Ammon's horn (tissue), 1 donor: ENCODE measurements at places on chromosomes 3 and 15.

GRCh38 chr3:113898892-113899291, 48.9 kb upstream of the ZDHHC23 start:
- DNase-seq, result no peak

DNA sequence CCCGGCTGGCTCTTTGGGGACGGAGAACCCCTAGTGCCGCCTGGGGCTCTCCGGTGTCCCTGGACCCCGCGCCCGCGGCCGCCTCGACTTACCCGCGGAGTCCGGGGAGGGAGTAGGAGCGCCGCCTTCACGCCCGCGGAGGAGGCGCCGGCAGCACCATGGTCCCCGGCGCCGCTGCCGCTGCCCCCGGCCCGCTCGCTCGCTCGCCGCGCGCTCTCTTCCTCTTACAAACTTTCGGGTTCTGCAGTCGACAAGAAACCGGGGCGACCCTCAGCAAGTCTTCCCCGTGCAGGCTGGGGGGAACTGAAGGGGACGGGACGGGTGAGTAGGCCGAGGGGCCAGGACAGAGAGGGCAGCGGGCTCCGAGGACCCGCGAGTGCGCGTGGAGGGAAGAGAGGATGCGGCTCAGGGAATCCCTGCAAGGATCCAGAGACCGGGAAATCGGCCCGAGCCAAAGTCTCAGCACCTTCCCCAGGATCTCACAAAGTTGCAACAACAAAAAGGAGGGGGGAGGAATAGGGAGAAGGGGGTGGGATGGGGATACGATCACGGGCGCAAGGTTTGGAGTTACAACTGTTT, 2.0 kb downstream of the FOXP1 start:
- peak; percentile 46 for DNase-seq

DNA sequence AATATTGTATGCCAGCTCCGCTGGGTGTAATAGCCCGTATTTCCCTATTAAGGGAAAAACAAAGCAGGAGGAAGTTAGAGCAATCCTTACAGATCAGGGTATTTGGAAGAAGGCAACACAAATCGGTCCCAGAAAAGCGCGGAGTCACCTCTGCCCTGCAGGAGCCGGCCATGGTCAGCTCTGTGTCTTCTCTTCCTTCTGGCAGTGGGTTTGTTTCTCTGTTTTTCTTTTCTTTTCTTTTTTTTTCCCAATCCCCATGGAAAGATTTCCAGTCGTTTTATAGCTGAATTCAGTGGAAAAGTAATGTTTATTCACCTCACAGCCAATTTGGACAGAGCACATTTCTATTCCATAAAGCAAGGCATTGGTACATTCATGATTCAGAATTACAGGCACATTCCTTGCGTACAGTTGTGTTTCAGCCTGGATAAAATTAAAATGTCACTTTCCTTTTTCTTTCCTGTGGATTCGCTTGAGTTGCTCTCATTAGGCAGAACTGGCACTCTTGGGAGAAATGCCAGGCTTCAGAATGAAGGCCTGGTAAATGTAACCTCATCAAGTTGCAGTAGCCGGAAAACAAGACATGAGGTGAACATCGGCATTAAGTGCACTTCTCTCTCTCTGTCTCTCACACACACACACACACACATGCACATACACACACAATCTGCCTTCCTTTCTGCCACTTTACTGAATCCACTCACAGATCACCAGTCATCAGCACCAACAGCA, 204.5 kb upstream of the UBE2E1 start:
- DNase-seq, result no peak

DNA sequence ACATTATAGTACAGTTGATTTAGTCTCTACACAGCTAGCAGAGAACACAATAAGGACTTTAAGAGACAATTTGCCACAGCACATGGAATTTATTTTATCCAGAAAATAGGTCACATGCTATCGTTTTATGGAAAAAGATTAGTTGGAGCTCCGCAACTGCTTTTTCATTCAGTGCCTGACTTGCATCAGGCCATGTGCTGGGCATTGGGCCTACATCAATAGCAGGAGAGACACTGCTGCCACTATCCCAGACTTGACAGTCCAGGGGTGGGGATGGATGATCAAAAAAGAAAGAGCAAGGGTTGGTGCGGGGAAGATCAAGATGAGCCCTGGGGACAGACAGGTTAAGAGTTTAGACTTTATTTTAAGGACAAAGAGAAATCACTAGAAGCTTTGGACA, 75.2 kb upstream of the C3orf80 start:
- DNase-seq, result no peak

- no peak for DNase-seq
Measured at GRCh38 chr3:9688961-9689360, 14.7 kb upstream of the CPNE9 start.

DNA sequence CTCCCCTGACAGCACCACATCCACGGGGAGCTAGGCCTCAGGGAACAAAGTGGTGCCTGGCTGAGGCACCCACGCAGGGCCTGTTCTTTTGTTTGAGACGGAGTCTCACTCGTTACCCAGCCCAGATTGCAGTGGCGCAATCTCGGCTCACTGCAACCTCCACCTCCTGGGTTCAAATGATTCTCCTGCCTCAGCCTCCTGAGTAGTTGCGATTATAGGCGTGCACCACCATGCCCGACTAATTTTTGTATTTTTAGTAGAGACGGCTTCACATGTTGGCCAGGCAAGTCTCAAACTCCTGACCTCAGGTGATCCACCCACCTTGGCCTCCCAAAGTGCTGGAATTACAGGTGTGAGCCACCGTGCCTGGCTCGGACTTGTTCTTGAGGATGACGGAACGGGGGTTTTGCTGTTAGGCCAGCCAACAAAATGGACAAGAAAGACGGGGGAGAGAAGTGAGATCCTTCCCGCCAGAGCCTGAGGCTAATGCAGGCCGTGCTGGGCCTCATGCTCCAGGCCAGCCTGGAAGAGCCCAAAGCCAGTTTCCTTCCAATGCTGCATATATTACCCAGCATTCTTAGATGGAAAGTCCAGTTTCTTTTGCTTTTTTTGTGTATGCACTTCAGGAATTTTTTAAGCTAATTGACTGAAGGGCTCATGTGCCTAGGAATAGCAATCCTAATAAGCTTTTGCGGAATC, 28.1 kb upstream of the FURIN start:
- no peak for DNase-seq

DNA sequence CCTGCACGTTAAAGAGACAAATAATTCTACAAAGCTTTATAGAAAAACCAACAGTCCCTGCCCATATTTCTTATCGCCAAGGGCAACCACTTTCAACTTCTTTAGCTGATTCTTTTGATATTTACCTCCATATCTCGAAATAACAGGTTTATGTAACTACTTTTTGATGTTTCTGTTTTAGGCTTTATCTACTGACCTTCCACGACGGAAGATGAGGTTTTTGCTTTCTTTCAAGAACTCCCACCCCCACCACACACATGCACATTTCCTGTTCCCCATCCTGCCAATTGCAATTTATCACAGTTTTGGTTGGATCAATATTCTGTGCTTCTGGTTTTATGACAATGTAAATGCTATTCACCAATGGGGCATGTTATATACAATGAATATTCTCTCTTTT, 330.4 kb upstream of the ICE2 start:
- no peak for DNase-seq

DNA sequence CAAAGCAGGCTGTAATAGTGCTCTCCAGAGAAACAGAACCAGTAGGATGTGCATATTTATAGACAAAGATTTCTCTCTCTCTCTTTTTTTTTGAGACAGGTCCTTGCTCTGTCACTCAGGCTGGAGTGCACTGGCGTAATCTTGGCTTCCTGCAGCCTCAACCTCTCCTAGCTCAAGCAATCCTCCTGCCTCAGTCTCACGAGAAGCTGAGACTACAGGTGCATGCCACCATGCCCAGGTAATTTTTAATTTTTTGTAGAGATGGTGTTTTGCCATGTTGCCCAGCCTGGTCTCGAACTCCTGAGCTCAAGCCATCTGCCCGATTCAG, 67.1 kb upstream of the CHD2 start:
- DNase-seq, result no peak

- peak; percentile 81 for DNase-seq
Measured at GRCh38 chr15:38254051-38254883, 1.6 kb downstream of the SPRED1 start.

- DNase-seq, result no peak
Measured at GRCh38 chr15:26096581-26096980, 233.5 kb upstream of the ATP10A start.

DNA sequence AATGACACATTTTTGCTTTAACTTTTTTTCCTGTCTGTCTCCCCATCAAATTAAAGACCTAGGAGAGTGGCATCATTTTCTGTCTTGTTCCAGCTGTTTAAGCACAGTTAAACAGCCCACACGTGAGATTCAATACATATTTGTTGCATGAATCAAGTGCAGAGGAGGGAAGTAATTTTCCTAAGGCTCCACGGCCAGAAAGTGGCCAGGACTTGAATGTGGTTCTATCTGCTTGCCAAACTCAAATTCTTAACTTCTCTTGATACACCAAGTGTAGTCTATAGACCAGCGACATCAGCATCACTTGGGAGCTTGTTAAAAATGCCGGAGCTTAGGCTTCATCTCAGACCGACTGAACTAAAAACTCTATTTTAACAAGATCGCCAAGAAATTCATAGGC, 724.8 kb upstream of the CFAP20DC start:
- no peak for DNase-seq

DNA sequence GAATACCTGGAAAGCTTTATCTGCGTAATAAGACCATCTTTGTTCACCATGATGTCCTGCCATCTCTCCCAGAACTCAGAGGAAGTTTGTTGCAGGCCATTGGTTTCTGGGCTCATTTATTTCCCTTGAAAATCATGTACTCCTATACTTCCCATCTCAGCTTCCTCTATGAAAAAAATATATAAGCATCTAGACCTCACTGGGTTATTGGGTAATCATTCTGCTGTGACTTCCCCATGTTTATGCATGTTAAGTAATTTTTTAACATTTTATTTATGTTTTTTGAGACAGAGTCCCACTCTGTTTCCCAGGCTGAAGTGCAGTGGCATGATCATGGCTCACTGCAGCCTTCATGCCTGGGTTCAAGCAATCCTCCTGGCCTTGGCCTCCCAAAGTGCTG, 184.5 kb downstream of the ZPLD1 start:
- DNase-seq, result no peak

DNA sequence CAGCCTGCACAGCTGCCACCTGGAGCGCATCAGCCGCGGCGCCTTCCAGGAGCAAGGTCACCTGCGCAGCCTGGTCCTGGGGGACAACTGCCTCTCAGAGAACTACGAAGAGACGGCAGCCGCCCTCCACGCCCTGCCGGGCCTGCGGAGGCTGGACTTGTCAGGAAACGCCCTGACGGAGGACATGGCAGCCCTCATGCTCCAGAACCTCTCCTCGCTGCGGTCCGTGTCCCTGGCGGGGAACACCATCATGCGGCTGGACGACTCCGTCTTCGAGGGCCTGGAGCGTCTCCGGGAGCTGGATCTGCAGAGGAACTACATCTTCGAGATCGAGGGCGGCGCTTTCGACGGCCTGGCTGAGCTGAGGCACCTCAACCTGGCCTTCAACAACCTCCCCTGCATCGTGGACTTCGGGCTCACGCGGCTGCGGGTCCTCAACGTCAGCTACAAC, 20.4 kb downstream of the NRROS start:
- no peak for DNase-seq

- no peak for DNase-seq
Measured at GRCh38 chr3:82093641-82094040, 332.2 kb upstream of the GBE1 start.

DNA sequence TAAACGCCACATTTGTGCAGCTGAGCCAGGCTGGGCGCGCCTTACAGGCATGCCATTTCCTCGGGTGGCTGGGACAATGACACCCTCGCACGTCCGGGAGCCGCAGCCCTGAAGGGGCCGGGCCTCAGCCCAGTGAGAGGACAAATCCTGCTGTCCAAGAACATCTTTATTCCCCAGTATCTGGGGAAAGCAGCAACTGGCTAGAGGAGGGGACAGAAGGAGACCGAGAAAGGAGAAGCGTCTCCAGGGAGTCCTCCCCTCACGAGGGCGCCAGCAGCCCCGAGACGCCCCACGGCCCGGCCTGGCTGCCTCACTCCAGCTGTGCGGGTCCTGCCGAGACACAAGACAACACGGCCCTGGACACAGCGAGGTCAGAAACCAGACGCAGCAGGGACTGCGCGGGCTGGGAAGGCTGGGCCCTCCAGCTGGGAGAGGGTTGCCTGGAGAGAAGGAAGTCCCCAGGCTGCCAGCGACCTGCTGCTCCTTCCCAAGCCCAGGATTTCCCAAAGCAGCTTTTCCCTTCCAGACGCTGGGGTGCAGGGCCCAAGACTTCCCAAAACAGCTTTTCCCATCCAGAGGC, 130.2 kb downstream of the CHSY1 start:
- DNase-seq, result peak; percentile 68

- peak; percentile 46 for DNase-seq
Measured at GRCh38 chr15:68578980-68579935, at the start of gene CORO2B. Gene CORO2B (plus strand): TSS chr15:68578993. CDS start chr15:68579263, 270 bp downstream.

GRCh38 chr3:150783920-150784746, 21.2 kb upstream of the SIAH2 start:
- no peak for DNase-seq

GRCh38 chr3:39668420-39668819, 141.0 kb upstream of the MYRIP start:
- peak; percentile 65 for DNase-seq

DNA sequence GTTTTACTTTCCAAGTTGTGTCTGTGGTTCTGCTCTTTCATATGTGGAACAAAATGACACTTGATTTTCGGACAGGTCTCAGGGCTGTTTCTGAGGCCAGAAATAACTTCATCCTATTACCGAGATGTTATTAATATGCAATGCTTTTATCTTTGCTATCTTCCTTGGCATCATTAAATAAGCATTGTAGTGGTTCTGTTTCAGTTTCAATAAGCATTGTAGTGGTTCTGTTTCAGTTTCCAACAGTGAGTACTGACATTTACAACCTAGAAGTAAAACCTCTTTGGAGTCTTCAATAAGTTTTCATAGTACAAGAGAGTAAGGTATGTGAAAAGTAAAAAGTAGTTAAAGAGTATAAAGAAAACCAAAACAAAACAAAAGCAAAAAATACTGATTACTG, 746.2 kb downstream of the GRM7 start:
- DNase-seq, result no peak

- no peak for DNase-seq
Measured at GRCh38 chr3:73249047-73249446, 187.6 kb downstream of the EBLN2 start.

GRCh38 chr3:57112206-57112605, 51.7 kb downstream of the SPATA12 start:
- no peak for DNase-seq

DNA sequence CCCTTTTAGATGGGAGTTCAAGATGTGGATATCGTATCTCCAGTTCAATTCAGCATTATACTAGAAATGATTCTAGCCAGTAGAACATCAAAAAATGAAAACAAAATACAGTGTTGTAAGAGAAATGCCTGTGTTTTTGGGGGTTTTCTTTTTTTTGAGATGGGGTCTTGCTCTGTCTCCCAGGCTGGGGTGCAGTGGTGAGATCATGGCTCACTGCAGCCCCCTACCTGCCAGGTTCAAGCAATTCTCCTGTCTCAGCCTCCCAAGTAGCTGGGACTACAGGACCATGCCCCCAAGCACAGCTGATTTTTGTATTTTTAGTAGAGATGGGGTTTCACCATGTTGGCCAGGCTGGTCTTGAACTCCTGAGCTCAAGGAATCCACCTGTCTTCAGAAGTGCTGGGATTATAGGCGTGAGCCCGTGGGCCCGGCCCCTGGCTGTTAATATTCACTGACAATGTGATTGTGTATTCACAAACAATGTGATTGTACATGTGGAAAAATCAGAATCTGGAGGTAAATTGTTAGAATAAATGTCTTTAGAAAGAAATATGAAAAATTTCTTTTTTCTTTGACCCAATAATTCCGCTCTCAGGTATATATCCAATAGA, 59.0 kb downstream of the ARIH1 start:
- no peak for DNase-seq
